ENCODE measurements at places on chromosomes 4 and X.
A peak's percentile ranks its signal among the peaks of the same experiment; 100 is the strongest.

- DNase-seq = no peak
These were observed 31.8 kb downstream of the CPLX1 start for GRCh38 chr4:793941-794621.

GRCh38 chrX:93322110-93322509 is 351.3 kb downstream of the NAP1L3 start:
- no peak for DNase-seq

DNA sequence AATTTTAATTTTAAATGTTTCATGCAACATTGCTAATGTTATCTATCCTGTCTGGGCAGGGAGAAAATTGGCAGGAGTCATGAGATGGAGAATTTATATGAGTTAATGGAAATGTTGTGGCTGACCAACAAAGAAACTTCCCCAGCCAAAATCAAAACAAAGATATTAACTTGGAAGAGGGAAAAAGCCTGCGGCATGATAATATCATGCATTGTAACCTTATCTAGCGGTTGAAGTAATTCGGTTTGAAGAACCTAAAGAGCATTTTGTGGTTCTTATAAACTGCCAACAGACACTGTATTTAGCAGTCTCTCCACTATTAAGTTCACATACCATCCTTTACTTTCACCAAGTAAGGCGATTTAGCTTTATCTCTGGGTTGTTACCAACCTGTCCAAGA is 42.3 kb downstream of the DKK2 start:
- DNase-seq = no peak

GRCh38 chr4:110250023-110250387 is 51.6 kb upstream of the ELOVL6 start:
- peak; percentile 25 for DNase-seq

DNA sequence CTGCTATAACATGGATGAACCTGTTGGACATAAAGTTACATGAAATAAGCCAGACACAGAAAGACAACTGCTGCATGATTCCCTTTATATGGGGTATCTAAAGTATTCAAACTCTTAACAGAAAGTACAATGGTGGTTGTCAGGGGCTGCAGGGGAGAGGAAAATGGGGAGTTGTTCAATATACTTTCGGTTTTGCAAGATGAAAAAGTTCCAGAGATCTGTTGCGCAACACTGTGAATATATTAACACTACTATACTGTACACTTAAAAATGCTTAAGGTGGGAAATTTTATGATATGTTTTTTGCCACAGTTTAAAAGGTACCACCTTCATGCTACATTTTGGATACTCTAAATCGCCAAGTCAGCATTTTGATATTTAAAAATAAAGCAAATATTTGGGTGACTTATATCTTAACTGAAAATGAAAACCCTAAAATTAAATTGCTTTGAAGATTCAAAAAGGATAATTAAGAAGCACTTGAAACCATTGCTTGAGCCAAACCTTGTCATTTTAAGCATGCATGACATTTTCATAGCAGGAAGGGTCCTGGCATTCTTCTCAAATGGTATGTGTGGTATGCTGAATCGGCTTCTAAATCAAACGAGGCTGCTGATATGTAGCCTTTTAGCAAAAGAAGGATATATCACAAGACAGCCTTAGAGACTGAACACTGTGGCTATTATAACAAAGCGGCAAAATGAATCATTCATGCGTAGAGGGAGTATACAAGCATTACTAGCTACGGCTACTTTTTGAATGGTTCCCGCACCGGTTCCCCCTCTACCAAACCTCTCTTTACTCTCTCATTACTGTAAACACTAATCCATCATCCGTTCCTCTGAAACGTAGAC is 607.1 kb upstream of the DIPK2B start:
- DNase-seq = peak; percentile 52

DNA sequence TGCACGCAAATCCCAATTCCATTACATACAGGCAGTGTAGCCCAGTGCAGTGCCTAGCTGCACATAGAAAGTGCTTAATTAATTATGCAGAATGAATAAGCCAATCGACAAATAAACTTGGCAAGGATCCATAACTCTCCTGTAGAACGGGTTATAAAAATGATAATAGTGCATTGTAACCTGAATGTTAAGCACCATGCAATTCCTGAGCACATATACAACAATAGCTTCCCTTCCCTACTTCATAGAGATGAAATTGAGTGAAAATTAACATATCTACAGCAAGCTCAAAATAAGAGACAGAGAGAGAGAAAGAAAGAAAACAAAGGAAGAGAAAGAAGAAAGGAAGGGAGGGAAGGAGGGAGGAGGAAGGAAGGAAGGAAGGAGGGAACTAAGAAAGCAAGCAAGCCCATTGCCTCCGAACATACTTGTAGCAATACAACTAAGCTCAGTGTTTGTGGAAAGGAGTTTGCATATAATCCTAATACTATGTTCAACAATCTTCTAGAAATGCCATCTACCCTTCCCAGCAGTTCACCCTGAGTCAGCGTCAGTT is 1074.0 kb upstream of the LCORL start:
- DNase-seq = no peak

DNA sequence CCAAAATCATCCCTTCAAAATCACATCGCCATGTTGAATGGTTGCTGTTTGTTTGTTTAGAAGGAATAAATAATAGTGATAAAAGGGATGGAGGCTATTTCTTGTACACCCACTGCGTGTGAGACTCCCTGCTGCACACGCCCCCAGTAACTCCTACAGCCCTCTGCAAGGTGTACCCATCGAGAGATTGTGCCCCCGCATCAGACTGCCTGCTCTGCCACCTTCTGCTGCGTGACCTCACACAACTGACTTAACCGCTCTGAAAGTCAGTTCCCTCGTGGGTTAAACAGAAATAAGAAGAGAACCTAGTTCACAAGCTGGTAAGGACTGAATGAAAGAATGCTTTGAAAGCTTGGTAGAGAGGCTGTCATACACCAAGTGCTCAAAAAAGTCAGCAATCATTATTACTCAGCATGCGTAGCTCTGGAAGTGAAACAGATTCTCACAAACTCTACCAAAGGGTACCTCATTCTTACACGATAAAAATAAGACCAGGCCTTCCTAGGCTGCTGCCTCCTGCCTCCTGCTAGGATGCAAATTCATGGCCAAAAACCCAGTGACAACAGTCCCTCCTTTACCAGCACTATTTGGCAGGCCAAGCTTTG is 147.1 kb downstream of the CPEB2 start:
- no peak for DNase-seq

DNA sequence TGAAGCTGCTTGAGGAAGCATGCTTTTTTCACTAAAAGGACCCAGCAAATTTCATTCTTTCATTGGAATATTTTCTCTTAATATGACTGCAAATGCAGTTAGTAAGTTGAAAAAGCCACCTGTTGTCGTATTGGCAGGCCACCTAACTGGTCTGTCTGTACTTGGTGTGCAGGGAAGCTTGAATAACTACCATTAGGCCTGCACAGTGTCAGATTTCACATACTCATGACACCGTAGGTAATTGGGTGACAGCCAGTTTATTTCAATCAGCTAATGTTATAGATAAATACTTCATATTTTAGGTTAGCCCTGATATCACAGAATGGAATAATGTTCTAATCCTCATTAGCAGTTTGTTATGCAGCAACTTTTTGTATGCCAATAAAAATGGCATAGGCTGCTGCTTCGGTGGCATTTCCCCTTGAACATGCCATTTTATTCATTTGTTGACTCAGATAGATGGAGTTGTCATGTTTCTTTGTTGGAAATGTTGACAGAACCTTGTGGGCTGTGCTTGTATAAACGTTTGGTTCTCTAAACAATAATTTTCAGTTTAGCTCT is 173.7 kb downstream of the RPA4 start:
- no peak for DNase-seq

- DNase-seq = peak; percentile 13
These were observed 981.3 kb downstream of the C4orf33 start for GRCh38 chr4:130077275-130077674.

DNA sequence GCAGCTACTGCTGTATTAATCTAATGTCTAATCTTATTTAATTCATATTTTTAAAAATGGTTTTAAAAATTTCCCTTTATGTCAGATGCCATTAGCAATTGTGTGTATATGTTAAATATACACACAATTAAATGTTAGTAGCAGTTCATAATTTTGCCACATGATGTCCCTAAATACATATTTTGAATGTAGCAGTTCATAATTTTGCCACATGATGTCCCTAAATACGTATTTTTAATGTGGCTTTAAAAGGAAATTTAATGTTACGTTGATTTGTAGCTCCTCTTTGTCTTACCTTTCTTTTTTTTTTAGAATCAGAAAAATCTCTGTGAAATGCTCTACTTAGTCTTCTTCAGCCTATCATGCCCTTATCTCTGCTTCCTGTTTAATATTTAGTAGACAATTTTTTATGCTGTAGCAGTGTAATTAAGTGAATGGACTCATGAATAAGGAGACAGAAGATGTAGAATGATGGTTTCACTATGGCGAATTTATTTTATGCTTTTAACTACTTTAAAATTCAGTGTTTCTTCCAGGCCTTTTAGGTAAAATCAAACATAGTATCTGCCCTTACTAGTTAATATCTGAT is 26.1 kb downstream of the RBM46 start:
- DNase-seq = peak; percentile 58

- DNase-seq = peak; percentile 78
These were observed 67.0 kb upstream of the GPC4 start for GRCh38 chrX:133482056-133482952.

DNA sequence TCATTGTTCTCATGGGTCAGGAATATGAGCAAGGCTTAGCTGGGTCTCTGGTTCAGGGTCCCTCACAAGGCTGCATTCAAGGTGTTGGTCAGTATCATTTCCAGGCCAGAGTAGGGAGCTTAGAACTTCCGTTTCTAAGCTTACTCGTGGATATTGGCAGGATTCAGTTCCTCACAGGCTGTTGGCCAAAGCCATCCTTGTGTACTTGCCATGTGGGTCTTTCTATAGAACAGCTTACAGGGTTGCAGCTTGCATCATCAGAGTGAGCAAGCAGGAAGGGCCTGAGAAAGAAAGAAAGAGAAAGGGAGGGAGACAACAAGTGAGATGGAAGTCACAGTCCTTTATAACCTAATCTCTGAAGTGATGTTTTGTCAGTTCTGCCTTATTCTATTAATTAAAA is 5.1 kb upstream of the LIMCH1 start:
- DNase-seq = no peak

- DNase-seq = no peak
These were observed 76.0 kb downstream of the INTS6L start for GRCh38 chrX:135596495-135596894.

DNA sequence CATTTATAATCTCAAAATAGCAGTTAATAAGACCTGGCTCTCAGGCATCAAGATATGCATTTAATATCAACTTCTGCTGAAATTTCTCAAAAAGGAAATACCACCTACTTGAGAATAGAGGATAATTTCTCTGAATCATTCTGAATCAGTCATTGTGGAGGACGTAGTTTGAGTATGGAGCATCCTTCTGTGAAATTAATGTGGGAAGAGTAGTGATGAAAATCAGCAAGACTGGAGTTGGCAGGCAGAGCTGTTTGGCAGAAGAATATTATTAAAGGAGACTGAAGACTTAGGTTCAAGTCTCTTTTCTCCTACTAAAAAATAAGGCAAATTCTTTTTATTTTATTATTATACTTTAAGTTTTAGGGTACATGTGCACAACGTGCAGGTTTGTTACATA is 325.6 kb upstream of the ATOH1 start:
- no peak for DNase-seq

DNA sequence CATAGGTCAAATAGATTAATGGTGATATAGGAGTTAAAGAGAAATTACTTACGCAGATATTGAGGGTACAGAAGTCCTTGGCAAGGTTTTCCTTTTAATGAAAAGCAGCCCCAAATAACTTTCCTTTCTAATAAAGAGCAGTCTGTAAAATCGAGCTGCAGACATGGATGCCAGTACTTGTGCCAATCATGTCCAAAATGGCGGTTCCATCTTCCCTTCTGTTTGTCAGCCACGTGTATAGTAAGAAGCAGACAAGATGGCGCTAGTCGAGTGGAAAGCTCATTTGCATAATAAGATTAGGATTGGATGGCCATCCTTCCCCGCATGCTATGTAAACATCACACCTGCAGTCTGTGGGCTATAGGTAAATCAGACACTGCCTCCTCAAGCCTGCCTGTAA is 68.5 kb downstream of the FGFBP1 start:
- DNase-seq = no peak

DNA sequence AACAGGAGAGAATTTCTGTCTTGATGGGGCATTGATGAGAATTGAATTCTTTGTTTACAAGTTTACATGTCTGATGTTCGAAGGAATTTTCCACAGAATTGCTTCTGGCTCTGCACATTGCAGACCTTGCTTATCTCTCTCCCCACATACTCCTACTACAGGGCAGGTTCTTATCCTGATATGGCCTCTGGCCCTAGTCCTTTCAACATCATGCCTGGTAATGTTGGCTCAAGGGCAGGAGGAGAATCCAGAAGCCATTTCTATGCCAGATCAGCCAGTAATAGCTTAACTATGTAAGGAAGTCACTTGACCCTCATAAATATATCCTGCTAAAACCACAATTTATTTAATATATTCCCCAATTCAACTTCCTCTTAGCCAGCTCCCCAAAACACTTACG is 24.3 kb upstream of the TSPAN5 start:
- DNase-seq = no peak

- DNase-seq = no peak
These were observed 113.1 kb downstream of the CCSER1 start for GRCh38 chr4:90240333-90240732.

DNA sequence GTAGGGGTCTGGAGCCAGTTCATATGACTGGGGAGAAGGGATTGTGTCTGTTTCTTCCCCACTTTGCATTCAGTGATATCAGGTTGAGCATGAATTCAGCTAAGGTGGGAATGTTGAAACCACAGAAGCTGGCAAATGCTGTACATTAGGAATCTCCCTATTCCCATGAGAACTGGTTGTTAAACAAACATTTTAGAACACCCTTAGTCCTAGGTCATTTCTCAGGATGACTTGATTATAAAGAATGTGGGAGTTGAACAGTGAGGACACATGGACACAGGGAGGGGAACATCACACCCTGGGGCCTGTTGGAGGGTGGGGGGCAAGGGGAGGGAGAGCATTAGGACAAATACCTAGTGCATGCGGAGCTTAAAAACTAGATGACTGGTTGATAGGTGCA is 62.6 kb upstream of the LIMCH1 start:
- peak; percentile 55 for DNase-seq

DNA sequence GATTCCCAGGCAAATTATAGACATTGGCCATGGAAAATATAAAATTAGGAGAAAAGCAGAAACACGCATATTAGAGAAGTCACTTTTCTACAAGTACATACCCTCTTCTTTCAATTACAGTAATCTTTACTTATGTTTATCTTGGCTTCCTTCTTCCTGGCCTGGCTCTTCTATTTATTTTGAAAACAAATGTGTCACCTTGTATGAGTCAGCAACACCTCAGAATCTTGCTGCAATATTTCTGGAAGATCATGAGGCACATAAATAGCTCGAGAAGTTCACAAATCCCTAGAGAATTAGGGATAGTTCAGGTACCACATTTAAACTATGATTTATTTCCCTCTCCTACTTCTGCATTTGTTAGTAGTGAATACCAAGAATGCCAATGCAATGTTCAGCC is 124.6 kb downstream of the ANOS1 start:
- DNase-seq = peak; percentile 85
